Renal cortical epithelial cell (primary cell): ENCODE measurements at places on chromosomes 16 and 17. TPM values are rescaled to one million over a fixed set of nuclear protein-coding genes. Genes with fewer than 3 reads are reported as not detected.

KRT12 gene
- total RNA-seq = not detected in 2 replicates

MYH3 gene
- total RNA-seq = 0.30 TPM in 1 of 2 replicates, not detected in the other

GRCh38 chr17:29686993-29687590 is 64.4 kb upstream of the CORO6 start:
- DNase-seq = no peak

GRCh38 chr17:57535249-57535966 is 209.7 kb downstream of the CCDC182 start:
- DNase-seq = no peak

- DNase-seq = no peak
Observed at GRCh38 chr17:79478841-79479240, 132.0 kb downstream of the RBFOX3 start.
